K562 (cell line): ENCODE measurements at places on chromosomes 4 and X. TPM values are rescaled to one million over a fixed set of nuclear protein-coding genes. Genes with fewer than 3 reads are reported as not detected.

CPE gene
- total RNA-seq, result 0.16 and 0.22 TPM in 2 replicates

SERTM2 gene
- total RNA-seq, result not detected in 2 replicates

TLR2 gene
- 0.09 and 0.22 TPM in 2 replicates for total RNA-seq

MCF2 gene
- not detected in 2 replicates for total RNA-seq

VEGFD gene
- total RNA-seq, result 0.31 TPM in 1 of 2 replicates, not detected in the other

HPGD gene
- 3.3 and 3.5 TPM in 2 replicates for total RNA-seq

MAGEA12 gene
- 76.2 and 80.4 TPM in 2 replicates for total RNA-seq

TMEM154 gene
- total RNA-seq, result 1.6 and 2.0 TPM in 2 replicates

RPS6KA6 gene
- 0.11 TPM in 1 of 2 replicates, not detected in the other for total RNA-seq

GPC3 gene
- total RNA-seq, result 0.42 and 0.81 TPM in 2 replicates

TMEM47 gene
- 0.04 TPM in 2 replicates for total RNA-seq

MAD2L1 gene
- total RNA-seq, result 98.5 and 103 TPM in 2 replicates

PGM2 gene
- total RNA-seq, result 57.3 and 58.1 TPM in 2 replicates

CT83 gene
- not detected in 2 replicates for total RNA-seq

MAMLD1 gene
- total RNA-seq, result 0.18 TPM in 1 of 2 replicates, not detected in the other

BCORL1 gene
- 26.2 and 29.6 TPM in 2 replicates for total RNA-seq

PRICKLE3 gene
- 43.8 and 44.3 TPM in 2 replicates for total RNA-seq

DOK7 gene
- not detected in 2 replicates for total RNA-seq

IGSF1 gene
- 1.0 and 1.1 TPM in 2 replicates for total RNA-seq

ZCCHC18 gene
- total RNA-seq, result not detected in 2 replicates

GUCY1A1 gene
- not detected in 2 replicates for total RNA-seq

CXCL11 gene
- 4.0 and 4.5 TPM in 2 replicates for total RNA-seq

FAM13A gene
- total RNA-seq, result 13.7 and 14.1 TPM in 2 replicates

FGF2 gene
- 16.4 and 19.4 TPM in 2 replicates for total RNA-seq

RIPPLY1 gene
- total RNA-seq, result not detected in 2 replicates

ERVMER34-1 gene
- 0.44 and 0.54 TPM in 2 replicates for total RNA-seq

STAP1 gene
- 1.2 and 1.3 TPM in 2 replicates for total RNA-seq

CHRDL1 gene
- not detected in 2 replicates for total RNA-seq

TTC29 gene
- total RNA-seq, result not detected in 2 replicates
